Occipital lobe (tissue), 3 donors: ENCODE measurements at places on chromosomes 4 and X.

- DNase-seq: no peak
Measured at GRCh38 chr4:178664621-178665020, 1222.4 kb upstream of the AGA start.

GRCh38 chr4:39710098-39710896 is 12.4 kb downstream of the UBE2K start:
- DNase-seq: no peak

GRCh38 chr4:173246719-173247118 is 78.1 kb downstream of the GALNT7 start:
- no peak for DNase-seq

DNA sequence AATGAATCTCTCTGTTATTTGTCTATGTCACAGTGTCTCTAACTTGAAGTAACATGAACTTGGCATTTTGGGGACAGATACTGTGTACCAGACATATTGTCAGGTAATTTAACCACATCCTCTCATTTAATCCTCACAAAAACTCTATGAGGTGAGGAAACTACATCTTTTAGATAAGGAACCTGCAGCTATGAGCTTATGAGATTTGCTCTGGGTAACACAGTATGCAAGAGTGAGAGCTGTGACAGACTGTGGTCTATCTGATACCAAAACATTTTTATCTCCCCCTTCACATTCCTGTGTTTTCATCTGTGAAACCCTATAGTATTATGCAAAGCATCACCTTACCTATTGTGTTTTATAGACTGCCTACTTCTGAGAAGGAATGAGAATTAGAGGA is 58.4 kb upstream of the HS3ST1 start:
- no peak for DNase-seq

- DNase-seq: no peak
Measured at GRCh38 chr4:106062452-106062875, 167.2 kb downstream of the NPNT start.

- no peak for DNase-seq
Measured at GRCh38 chr4:108351791-108352190, 183.1 kb upstream of the LEF1 start.

DNA sequence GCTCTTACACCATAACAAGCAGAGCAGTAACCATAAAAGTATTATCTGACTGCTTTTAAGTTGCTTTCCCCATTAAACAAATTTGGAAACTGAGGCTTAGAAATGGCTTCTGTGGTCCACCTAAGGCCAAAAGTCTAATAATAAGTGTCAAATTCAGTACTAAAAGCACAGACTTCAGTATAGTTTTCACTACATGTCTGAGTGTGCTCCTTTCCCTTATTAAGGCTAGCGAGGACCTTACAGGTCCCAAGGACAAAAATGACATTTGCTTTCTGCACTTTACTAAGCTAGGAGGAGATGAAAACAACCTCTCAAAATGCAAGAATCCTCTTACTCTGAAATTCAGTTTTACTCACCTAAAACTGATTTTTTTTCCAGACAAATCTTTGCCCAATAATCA is 127.2 kb downstream of the ENOX2 start:
- no peak for DNase-seq

DNA sequence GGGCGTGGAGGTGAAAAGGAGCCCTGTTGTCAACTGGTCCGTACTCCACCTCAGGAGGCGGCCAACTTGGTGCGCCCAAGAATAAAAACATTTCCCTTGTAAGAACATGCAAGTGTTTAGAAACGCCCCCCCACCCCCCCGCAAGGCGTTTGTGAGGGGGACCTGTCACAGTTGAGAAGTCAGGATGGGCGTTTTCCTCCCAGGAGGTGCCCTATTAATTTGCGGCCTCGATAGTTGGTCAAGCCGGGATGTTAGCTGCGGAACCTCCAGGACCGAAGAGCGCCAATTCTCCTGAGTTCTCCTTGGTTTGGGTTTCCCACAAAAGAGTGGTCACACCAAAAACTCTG is 651 bp upstream of the SAP30 start:
- DNase-seq: no peak

- DNase-seq: no peak
Measured at GRCh38 chr4:140423106-140423505, 4.3 kb downstream of the CLGN start.

DNA sequence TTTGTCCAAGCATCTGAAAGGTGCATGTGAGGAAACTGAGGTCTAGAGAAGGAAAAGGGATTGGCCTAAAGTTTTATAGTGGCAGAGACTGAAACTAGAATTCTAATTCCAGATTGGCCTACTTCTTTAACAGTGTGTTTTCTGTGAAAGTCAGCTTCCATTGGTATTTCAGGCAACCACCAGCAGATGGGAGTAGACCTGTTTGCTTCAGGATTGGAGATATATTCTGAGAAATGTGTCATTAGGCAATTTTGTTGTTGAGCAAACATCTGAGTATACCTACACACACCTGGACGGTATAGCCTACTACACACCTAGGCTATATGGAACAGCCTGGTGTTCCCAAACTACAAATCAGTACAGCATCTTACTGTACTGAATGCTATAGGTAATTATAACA is 207.3 kb upstream of the RADX start:
- no peak for DNase-seq

GRCh38 chr4:98641376-98641775 is 17.0 kb downstream of the TSPAN5 start:
- no peak for DNase-seq

- no peak for DNase-seq
Measured at GRCh38 chr4:176300036-176300435, 19.7 kb upstream of the SPCS3 start.

GRCh38 chr4:108224611-108225053 is 55.9 kb upstream of the LEF1 start:
- no peak for DNase-seq

GRCh38 chr4:24067367-24068193 is 177.7 kb upstream of the PPARGC1A start:
- no peak for DNase-seq

DNA sequence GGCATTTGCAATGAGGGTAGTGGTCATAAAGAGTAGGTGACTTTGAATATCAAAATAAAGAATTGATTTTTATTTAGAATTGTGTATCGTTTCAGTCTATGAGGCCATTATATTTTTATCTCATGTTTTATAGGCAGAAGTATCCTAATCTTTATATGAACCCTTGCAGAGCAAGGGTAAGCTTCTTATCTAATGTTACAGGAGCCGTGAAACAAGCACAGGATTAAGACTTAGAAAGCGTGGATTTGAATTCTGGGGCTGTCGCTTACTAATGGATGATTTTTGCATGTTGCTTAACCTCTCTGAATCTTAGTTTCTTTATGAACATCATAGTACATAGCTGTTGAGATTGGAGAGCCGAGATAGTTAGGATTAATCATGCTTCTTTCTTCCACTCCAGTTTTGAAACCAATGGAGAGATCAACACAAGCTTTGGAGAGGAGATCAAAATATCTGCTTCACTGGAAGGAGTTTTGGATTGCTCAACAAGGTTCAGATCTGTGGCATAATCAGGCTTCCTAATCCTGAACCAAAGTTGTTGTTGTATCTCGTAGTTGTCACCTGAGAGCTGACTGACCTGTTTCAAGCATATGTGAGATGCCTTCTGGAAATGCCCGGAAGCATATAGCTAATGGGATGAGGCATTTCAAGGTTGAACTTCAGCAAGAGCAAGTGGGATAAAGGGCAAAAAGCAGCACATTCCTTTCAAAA is 166.9 kb upstream of the GK2 start:
- DNase-seq: no peak

DNA sequence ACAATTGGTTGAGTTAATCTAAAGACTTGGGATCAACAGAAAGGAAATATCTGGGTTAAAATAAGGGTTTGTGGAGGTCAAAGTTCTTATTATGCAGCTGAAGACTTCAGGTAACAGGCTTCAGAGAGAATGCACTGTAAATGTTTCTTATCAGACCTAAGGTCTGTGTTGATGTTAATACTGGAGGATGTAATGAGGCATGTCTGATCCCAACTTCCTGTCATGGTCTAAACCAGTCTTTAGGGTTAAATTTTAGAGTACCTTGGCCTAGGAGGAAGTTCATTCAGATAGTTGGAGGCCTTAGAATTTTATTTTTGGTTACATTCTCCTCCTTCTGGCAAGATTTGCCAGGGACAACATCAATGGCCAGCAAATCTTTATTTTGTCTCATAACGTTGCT is 72.1 kb upstream of the GC start:
- no peak for DNase-seq

DNA sequence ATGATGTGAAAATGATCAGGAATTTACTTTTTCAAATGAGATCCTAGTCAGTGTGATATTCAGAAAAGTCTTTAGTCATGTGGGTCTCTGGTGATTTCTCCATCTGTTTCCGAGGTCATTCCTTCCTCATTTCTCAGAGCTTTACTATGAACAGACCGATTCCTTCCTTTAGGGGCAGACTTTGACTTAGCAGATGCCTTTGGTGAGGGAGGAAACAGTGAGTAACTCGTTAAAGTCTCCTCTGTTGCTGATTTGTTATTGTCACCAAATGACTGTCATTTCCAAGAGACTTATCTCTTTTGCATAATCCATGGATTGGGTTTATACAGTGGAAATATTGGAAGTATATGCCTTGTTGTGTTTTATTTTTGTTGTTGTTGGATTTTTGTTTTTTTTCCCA is 76.2 kb upstream of the CD99 start:
- no peak for DNase-seq

DNA sequence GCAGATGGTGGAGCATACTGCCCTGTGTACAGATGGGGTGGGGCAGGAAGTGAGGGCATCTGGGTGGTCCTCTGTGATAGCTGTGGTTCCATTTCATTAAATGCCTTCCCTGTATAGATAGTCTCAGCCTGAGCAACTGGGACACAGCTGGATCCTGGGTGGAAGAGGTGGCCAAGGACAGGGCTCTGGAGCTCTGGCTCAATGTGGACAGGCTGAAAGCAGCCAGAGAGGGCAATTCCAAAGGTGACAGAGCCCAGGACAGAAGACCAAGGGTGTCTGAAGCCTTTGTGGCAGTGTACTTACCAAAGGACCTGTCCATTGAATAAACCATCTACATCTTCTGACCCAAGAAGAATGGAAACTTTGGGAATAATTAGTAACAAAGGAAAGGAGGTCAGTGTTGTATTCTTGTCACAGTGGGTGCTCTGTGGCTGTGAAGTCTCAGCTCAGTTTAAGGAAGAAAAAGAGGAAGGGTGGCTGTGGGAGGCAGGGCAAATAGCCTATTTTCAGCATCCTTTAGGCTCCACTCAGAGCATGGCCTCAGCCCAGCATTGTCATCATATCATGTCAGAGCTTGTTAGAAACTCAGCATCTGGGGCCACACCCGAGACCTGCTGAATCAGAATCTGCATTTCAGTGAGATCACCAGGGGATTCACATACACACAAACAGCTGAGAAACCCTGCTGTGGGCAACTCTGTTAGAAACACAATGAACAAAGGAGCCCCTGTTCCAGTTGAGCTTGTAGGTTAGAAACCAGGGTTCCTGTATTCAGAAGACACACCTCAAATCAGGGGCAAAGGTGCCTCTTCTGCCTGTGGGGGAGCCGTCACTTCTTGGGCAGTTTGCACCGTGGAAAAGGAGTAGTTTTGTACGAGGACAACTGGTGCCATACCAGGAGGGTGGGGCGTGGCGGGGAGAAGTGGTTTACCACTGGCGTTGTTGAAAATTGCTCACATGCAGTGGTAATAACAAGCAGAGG is 168.6 kb downstream of the PTTG2 start:
- DNase-seq: no peak

GRCh38 chr4:109915385-109916026 is 2.8 kb downstream of the EGF start:
- no peak for DNase-seq

DNA sequence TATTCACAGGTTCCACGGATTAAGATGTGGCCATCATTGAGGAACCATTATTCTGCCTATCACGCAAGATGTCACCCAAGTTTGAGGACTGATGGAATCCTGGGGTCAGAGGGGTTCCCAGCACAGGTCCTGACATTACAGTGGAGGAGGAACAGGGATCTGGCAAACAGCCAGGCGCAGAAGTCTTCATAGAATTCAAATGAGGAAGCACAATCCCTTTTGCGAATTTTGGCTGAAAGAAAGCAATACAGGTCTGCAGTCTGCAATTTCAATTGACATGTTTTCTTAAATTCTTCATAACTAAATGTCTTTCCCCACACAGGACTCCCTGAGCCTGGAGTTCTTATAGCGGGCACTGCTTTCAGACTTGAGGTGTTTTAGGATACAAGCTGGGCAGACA is 14.5 kb downstream of the DOCK11 start:
- no peak for DNase-seq

DNA sequence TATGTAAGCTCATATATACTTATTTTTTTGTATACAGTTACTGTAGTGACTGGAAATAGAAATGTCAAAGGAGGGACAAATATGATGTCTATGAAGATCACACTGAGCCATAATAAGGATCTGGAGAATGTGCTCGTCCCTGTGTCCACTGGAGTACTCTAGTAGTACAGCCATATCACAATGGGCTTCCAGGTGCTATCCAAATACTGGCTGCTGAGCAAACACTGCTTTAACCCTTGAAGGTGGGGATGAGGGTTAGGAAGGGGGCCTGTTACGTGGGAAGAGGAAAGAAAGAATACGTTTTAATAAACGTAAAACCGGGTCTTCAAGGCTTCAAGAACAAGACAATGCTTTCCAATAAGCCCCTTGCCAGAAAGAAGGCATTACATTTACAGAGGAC is 29.8 kb upstream of the TMEM150C start:
- no peak for DNase-seq

DNA sequence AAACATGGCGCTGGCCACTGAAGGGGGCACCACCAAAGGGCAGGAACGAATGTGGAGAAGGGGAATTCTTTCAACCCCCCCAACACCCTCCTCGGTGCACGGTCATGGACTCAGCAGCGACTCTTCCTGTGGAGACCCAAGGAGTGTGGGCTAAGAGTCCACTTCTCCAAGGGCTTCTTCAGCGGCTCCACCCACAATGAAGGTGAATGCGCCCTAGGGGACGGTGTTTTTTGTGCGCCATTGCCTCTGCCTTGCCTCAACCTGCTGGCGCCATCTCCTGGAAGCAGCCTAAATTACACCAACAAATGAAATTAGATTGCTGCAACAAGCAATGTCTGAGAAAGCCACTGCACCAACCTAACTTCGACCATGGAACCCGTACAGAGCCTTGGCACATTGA is 169.2 kb upstream of the MAGEB18 start:
- no peak for DNase-seq

- no peak for DNase-seq
Measured at GRCh38 chrX:54063361-54063760, 19.1 kb upstream of the PHF8 start.

DNA sequence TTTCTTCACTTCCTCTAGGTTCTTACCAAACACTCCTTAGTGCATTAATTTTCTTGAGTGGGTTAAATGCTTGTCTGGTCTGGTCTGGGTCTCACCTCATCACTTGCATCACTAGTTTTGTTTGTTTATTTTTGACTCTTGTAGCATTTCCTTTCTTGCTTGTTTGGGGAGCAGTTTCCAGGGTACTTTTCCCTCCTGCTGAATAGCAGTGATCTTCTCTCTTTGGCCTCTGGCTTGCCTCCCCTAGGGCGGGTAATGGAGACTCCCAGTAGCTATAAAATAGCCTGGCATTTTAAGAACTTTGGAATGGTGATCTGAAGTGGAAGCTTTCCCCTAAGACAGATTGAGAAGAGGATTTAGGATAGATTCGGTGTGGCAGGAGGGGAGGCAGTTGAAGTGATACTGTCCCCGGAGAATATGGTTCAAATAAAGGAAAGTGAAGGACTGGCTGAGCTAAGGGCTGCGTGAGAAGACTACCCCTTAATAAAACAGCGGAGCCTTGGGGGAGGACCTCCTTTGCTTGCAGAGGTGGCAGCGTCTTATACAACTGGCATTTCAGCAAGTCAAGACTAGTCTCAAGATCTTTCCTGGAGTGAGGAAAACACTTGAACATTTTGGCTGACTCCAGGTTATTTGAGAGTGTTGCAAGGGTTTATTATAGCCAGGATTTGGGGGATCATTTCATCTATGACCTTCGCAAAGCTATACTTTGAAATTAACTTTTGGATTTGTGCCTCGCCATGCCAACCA is 190.6 kb downstream of the FRAS1 start:
- no peak for DNase-seq
